ENCODE measurements at places on chromosomes 16 and 17. TPM values are rescaled to one million over a fixed set of nuclear protein-coding genes. Genes with fewer than 3 reads are reported as not detected.

Gene BCAR1
- total RNA-seq, result 38.7 TPM

GRCh38 chr17:1275962-1276736 is 3.3 kb upstream of the TRARG1 start:
- no peak for DNase-seq

DNA sequence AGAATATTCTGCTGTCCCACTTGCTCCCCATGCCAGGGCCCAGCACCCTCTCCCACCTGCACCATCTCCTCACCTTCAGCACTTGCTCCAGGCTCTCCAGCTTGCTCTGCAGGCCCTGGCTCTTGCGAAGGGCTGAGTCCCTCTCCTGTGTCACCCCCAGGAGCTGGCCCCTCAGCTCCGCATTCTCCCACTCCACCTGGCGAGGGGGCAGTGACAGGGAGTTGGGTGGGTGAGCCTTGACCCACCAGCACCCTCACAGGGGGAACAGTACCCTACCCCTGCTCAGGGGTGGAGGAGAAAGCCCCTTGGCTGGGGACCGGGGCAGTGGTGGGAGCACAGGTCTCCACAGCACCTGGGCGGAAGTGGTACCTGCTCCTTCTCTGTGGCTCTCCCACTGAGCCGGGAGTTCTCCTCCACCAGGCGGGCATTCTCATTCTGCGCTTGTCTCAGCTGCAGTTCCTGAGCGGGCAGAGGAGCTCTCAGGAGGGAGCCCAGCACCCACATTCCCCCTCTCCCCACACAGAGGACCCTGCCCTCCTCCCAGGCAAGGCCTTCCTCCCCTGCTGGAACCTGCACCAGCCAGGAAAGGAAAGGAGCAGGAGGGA is 5.9 kb downstream of the TSPOAP1 start:
- DNase-seq, result no peak

DNA sequence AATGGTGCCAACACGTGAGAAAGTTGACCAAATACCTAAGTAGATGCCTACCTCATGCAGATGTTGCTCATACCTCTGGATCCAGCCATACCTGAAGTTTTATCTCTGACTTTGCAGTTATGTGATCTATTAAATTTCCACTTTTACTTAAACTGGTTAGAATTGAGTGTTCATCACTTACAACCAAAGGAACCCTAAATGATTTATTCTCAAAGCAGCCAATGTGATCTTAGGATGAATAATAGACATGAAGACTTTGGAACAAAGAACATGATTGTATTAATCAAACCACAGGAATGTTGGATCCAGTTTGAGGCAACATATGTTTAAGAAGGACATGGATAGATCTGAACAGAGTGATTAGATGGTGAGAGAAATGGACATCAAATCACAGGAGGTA is 68.7 kb downstream of the IRX6 start:
- no peak for DNase-seq

GRCh38 chr16:86287664-86288201 is 222.6 kb upstream of the FOXF1 start:
- no peak for DNase-seq

Data from breast epithelium (tissue), 4 donors.